ENCODE measurements at places on chromosomes 7 and 10.

GRCh38 chr10:112966194-112966855 lies 16.3 kb downstream of the TCF7L2 start:
- no peak for DNase-seq

DNA sequence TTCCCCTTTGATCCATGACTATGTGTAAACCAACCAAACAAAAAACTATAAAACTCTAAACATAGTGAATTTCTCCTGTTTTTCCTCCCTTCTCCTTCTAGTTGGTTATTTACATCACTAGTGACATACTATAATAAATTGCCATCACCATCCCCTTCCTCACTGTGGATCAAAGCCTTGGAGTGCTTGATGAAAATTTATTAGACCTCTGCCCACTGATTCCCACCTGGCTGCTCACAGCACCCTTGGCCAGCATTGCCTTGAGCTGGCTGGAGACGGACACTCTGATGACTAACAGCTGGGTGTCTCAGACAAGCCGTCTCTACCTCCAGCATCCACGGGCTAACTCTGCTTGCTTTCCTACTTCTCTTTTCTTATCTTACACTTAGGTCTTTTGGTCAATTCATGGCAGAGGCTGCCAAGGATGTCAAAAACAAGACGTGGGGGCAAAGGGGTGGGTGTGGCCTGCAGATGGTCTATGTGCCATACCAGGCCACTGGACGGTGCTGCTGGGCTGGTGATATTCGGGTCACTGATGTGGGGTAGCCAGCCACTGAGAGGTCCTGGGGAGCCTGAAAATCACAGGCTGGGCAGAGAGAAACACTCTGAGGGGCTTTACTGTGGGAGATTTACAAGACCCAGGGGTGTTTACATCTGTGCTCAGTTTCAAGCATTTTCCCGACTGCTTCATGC lies 207.8 kb downstream of the TAX1BP1 start:
- no peak for DNase-seq

- DNase-seq = no peak
Measured at GRCh38 chr7:137354396-137354795, 10.9 kb upstream of the PTN start.

DNA sequence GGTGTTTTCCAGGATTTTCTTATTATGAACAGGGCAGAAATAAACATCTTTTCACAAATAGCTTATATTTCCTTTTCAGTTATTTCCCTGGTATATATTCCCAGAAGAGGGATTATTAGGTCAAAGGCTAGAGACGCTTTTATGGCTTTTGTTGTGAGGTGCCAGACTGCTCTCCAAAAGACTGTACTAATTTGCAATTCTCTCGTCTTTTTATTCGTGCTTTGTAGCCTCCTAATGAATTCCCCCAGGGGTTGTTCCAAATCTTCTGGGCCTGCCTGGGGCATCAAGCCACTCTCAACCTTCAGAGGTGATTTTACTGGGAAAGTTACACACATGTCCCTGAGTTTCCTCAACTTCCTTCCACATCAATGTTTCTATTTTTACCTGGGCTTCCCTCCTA lies 34.0 kb upstream of the R3HCC1L start:
- no peak for DNase-seq

DNA sequence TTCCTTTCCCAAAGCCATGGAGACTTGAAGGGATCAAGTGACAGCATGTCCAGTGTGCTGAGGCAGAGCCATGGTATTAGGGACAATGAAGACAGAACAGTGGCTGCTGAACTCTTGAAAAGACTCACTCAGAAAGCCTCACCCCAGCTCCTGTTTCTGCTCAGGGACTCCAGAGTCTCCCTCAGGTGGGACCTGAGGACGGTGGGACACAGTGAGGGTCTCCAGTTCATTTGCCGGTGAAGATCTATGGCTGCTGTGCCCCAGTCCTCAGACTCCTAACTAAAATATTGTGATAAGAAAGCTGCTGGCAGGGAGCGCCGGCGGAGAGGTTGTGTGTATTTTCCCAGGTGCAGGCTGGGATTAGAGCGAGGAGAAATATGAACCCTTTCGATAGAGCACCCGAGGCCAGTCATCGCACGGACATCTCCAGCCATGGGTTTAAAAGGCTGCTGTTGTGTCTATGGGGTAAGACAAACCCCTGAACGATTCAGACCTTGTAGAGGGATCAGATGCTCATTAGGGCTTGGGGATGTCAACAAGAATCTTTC lies 57.2 kb downstream of the C7orf25 start:
- DNase-seq = no peak

DNA sequence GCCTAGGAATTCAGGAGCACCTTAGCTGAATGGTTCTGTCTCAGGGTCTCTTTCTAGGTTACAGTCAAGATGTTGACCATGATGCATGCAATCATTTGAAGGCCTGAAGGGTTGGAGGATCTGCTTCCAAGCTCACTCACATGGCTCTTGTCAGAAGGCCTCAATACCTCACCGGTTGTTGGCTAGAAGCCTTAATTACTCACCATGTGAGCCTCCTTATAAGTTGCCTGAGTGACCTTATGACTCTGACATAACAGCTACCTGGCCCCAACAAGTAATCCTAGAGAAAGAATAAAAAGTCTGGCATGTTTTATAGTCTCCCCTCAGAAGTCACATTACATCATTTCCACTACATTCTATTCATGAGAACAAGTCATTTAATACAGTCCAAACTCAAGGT lies 3.4 kb upstream of the C1GALT1 start:
- DNase-seq = no peak

DNA sequence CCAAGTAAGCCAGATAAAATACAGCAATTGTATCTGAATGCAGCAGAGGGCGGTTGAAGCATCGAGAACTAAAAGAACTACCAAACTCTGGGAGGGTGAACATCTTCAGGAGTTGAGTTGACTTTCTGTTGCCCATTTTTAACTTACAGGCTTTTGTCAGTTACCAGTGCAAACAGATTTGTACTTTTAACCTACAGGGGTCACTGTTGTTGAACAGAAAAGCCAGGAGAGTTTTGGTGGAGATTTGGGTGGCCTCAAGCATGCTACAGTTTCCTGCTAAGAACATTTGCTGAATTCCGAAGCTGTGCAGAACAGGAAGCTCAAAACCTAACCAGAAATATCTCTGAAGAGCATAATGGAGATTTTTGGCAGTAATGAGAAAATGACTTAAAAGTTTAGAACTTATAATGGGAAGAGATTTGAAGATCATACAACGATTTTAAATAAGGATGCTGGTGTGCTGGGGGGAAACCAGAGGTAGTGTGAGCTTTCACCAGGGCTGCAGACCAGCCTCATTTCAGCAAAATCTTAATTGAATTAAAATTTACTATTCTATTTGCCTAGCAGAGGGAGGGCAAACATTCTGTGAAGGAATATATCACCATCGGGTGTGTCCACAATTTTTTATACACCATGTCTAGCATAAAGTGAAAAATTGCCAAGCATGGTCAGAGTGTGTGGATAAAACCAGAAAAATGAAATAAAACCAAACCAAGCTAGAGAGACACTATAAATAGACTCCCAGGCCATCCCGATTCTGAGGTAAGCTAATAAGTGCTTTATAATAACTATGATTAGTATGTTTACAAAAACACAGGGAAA lies 208.6 kb upstream of the CCDC6 start:
- DNase-seq = no peak

DNA sequence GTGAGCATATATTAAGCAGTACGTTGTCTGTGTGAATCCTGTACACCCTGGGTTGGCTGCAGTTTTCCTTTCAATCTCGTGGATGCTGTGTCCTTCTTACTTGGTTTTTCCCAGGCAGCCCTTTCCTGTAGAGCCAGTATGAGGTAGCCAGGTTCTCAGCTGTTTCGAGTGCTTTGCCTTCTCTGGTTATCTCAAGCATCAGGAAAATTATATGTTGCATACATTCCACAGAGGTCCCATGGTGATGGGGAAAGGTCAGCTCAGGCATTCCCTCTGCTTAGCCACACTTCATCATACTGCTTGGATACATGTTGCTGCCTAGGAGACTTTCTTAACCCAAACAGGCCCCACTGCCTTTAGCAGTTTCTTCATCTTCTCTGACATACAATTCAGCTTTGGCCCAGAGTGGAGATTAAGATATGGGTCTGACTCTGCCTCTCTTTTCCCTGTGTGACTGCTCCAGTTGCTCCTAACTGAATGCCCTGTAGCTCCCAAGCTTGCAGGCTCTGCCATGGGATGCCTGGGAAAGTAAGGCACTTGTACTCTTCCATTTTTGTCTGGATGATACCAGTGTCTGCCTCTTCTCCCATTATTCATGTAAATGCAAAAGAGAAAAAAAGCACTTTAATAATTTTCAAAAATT lies 11.3 kb downstream of the GNAI1 start:
- no peak for DNase-seq

GRCh38 chr7:54839575-54840213 lies 80.7 kb upstream of the SEC61G start:
- peak; percentile 15 for DNase-seq

GRCh38 chr10:42887734-42888503 lies 105.3 kb downstream of the BMS1 start:
- DNase-seq = no peak
